SJSA1 (cell line): ENCODE measurements at places on chromosomes 2 and 18.

GRCh38 chr2:128645631-128646030, 327.0 kb upstream of the HS6ST1 start:
- DNase-seq, result peak; percentile 21

- DNase-seq, result no peak
Observed at GRCh38 chr2:234099266-234099665, 48.8 kb downstream of the SPP2 start.

GRCh38 chr2:158746488-158746887, 48.6 kb upstream of the DAPL1 start:
- DNase-seq, result no peak

- no peak for DNase-seq
Observed at GRCh38 chr18:47560723-47561715, 309.6 kb upstream of the SKOR2 start.

DNA sequence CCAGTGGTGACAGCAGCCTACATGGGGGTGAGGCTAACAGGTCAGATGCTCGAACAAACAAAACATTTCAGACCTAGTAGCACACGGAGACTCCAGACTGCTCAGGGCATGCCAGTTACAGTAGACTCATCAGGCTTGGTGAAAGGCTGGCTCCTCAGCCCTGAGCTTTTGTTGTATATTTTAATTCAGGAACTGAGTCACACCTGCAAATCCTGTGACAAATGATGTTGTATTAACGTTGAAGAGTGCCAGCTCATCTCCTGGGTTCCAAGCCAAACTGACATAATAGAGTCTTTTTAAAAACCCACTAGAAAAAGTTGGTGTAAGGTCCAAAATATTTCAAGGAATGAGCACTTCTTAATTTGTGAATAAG, 65.3 kb downstream of the C1D start:
- peak; percentile 56 for DNase-seq
